Stimulated activated CD4-positive, alpha-beta T cell treated with anti-CD3 and anti-CD28 coated beads, Interleukin-1b, Interleukin-23, amount 100 ng/mL, for 48 hours (primary cell): ENCODE measurements at places on chromosomes 16 and 17.

GRCh38 chr17:50099003-50099402 lies 3.9 kb downstream of the PDK2 start:
- no peak for DNase-seq

GRCh38 chr17:18984273-18985114 lies 20.1 kb downstream of the FAM83G start:
- no peak for DNase-seq

- DNase-seq: no peak
Observed at GRCh38 chr16:47731252-47731651, 270.1 kb downstream of the PHKB start.

- DNase-seq: no peak
Observed at GRCh38 chr17:7880076-7880868, 8.3 kb upstream of the CHD3 start.

GRCh38 chr16:16144416-16144815 lies 78.9 kb downstream of the ABCC6 start:
- DNase-seq: no peak

- no peak for DNase-seq
Observed at GRCh38 chr17:44672479-44673093, 16.3 kb downstream of the MEIOC start.

- peak; percentile 51 for DNase-seq
Observed at GRCh38 chr16:57764341-57765159, 29.0 kb downstream of the KATNB1 start.

GRCh38 chr17:22515599-22515998 lies 823.3 kb downstream of the KCNJ18 start:
- no peak for DNase-seq

DNA sequence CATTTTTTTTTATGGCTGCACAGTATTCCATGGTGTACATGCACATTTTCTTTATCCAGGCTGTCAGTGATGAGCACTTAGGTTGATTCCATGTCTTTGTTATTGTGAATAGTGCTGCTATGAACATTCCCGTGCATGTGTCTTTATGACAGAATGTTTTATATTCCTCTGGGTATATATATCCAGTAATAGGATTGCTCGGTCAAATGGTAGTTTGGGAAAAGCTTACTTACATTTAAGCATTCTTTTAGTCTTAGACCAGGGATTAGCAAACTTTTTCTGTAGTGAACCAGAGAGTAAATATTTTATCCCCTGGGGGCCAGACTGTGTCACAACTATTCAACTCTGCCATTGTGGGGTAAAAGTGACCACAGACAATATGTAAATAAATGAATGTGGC lies 40.2 kb downstream of the MED13 start:
- DNase-seq: no peak

- DNase-seq: no peak
Observed at GRCh38 chr16:12569061-12569460, 234.6 kb downstream of the CPPED1 start.

DNA sequence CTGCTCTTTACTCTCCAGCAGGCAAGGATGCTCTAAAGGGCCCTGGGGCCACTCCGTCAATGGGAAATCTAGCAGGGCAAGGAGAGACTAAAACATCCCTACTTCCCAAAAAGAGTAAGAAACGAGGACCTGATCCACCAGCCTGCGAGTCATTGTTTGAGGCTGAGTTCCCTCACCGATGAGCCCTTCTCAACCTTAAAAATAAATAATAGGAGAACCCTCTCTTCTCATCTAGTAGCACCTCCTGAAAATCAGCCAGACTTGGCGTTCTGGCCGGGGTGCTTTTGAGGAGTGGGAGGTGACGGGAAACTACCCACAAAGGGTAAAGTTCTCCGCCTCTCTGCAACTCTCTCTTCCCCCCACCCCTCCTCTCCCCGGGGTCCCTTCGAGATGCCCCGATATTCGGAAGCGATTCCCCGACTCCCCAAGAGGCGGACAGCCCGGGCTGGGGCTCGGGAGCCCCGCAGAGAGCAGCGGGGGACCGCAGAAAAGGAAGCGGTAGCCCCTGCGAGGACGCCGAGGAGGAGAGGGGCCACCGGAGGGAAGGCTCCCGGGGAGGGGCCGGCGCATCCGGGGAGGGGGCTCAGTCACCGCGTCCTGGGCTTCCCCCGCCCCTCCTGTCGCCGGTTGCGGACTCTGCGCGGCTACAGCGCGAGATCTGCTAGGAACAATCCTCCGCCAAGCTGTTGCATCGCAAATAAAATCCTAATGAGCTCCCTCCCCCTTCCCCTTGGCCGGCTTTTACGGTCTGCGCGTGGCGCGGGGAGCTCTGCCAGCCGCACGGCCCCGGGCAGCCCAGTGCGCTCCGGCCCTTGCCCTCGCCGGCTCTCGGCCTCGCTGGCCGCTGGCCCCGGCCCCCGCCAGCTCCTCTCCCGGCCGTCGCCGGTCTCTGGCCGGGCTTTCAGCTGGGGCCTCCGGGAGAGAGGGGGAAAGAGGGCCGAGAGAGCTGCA lies 1.3 kb downstream of the HOXB9 start:
- no peak for DNase-seq

- no peak for DNase-seq
Observed at GRCh38 chr17:7557775-7558543, 591 bp upstream of the TNFSF13 start.

GRCh38 chr17:39835038-39835786 lies 28.9 kb downstream of the IKZF3 start:
- DNase-seq: no peak

DNA sequence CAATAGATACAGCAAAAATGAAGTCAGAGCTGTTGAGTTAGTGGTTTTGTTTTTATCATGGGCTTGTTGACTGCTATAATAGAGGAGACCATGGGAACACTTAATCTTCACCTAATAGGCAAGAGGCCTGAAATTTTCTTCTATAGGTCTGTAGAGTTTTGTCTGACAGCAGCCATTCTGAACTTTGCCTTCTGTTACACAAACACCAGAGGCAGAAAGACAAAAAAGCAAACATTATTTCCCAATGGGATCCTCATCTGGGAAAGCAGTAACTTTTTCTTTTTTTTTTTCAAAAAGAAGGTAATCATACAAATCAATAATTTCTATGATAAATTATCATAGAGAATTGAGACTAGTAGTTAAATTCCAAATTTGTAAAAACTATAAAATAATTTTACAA lies 494.1 kb downstream of the TOX3 start:
- DNase-seq: no peak

DNA sequence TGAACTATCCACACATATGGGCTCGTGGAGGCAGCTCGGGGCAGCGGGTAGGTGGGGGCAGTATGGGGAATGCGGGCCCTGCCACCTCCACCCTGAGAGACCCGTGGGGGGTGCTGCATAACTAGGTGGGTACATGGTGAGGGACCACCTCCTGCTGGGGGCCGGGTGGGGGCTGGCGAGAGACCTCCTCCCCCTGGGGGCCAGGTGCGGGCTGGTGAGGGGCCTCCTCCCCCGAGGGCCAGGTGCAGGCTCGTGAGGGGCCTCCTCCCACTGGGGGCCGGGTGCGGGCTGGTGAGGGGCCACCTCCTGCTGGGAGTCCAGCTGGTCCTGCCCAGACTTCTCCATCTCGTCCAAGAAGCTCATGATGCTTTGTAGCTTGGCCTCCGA lies 25.4 kb downstream of the CEP131 start:
- no peak for DNase-seq

DNA sequence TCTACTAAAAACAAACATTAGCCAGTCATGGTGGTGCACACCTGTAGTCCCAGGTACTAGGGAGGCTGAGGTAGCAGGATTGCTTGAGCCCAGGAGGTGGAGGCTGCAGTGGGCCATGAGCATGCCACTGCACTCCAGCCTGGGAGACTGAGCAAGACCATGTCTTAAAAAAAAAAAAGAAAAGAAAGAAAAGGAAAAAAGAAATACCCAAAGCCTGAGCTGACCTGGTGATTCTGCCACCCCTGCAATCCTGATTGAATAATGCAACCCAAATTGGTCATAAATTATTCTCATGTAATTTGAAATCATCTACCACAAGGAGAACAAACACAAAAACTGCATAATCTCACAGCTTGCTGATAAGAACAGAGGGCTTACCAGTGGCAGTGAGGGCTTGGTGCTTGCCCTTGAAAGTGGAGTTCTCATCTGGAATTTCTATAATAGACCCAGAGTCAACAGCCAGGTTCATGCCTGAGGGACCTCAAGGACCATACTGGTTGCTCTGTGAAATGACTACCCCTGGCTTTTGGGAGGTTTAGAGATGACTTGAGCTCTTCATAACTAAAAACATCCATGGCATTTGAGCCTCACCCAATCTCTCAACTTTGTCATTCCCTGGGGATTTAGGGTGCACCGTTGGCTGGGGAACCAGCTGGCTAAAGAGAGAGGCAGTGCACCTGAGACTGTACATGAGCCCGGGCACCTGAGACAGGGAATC lies 35.4 kb upstream of the TMC5 start:
- DNase-seq: no peak

- DNase-seq: no peak
Observed at GRCh38 chr17:7852919-7853690, 1.8 kb upstream of the TMEM88 start.

GRCh38 chr16:49618955-49619354 lies 237.0 kb downstream of the ZNF423 start:
- no peak for DNase-seq

GRCh38 chr17:32805029-32805976 lies 71.6 kb downstream of the MYO1D start:
- DNase-seq: no peak
